ENCODE measurements at places on chromosomes 16 and 17.
A peak's percentile ranks its signal among the peaks of the same experiment; 100 is the strongest.

- H3K4me1 ChIP-seq, result peaks cover 47% of the 10 kb centered on the region
- no peaks in the 10 kb centered on the region for H3K36me3 ChIP-seq
- H3K27ac ChIP-seq, result no peak overlapping the region
- DNase-seq, result no peak
Observed at GRCh38 chr17:72604518-72604917, 483.7 kb downstream of the SOX9 start.

DNA sequence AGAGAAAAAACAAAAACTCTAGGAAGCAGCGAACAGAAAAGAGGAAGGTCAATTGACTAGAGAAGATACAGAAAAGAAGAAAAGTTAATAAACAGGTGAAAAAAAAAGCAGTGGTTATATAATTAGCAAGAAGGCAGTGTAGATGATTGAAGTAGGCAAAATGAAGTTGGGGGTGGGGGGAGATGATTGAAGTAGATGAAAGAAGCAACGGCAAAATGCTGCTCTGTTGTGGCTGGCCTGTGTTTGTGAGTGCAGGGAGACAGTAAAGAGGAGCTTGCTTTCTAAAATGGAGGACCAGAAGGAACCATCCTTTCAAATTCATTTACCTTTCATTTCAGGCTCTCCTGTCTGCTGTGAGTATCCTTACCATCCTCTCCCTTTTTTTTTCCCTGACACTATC is 3.6 kb downstream of the EVI2B start:
- no peak overlapping the region for H3K4me3 ChIP-seq
- H3K27ac ChIP-seq, result no peak overlapping the region
- no peak for DNase-seq
- H3K27me3 ChIP-seq, result no peaks in the 10 kb centered on the region
- peaks cover 16% of the 10 kb centered on the region for H3K4me1 ChIP-seq

- H3K4me1 ChIP-seq, result peaks cover 86% of the 10 kb centered on the region
- no peaks in the 10 kb centered on the region for H3K36me3 ChIP-seq
- no peaks in the 10 kb centered on the region for H3K27me3 ChIP-seq
- H3K27ac ChIP-seq, result peak overlapping the region; percentile 96
- no peak overlapping the region for H3K4me3 ChIP-seq
Observed at GRCh38 chr17:59372138-59372751, 40.8 kb downstream of the YPEL2 start.

DNA sequence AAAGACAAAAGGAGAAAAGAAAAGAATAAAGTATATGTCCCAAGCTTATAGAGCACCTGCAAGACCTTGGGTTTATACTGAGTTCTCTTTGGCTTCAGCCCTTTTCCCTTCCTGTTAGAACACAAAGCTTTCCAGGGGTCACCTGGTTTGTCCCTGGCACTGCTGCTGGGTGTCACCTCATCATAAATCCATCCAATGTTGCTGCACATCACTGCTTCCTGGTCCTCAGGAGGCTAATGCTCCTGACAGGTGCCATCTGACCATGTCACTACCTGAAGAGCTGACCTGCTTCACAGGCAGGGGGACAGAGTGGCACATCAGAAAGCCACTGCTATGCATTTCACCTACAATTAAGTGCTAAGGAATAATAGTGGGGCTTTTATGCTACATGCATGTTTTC is 164.6 kb upstream of the ELAC2 start:
- no peaks in the 10 kb centered on the region for H3K36me3 ChIP-seq
- no peaks in the 10 kb centered on the region for H3K4me1 ChIP-seq
- DNase-seq, result no peak
- H3K27ac ChIP-seq, result no peak overlapping the region
- H3K27me3 ChIP-seq, result peaks cover 18% of the 10 kb centered on the region

GRCh38 chr17:40551091-40551878 is 14.0 kb downstream of the CCR7 start:
- peaks cover 66% of the 10 kb centered on the region for H3K4me1 ChIP-seq
- DNase-seq, result peak; percentile 99
- H3K4me3 ChIP-seq, result peak overlapping the region; percentile 54
- no peaks in the 10 kb centered on the region for H3K36me3 ChIP-seq
- H3K27ac ChIP-seq, result peak overlapping the region; percentile 100
